ENCODE measurements at places on chromosomes 3 and 15. TPM values are rescaled to one million over a fixed set of nuclear protein-coding genes. Genes with fewer than 3 reads are reported as not detected.

TMIE gene
- total RNA-seq = 0.85 TPM

AGBL1 gene
- 0.04 TPM for total RNA-seq

LEKR1 gene
- total RNA-seq = 0.42 TPM

RGMA gene
- 3.4 TPM for total RNA-seq

SPATA12 gene
- total RNA-seq = not detected

PDE8A gene
- total RNA-seq = 18.6 TPM

CKMT1B gene
- 3.8 TPM for total RNA-seq

GRCh38 chr15:100154338-100154737 lies 187.4 kb downstream of the ADAMTS17 start:
- no peak for DNase-seq
- no peak overlapping the region for H3K4me3 ChIP-seq
- H3K4me1 ChIP-seq = no peaks in the 10 kb centered on the region
- no peak overlapping the region for H3K27ac ChIP-seq
- no peaks in the 10 kb centered on the region for H3K36me3 ChIP-seq

- DNase-seq = no peak
- no peaks in the 10 kb centered on the region for H3K36me3 ChIP-seq
- no peak overlapping the region for H3K27ac ChIP-seq
- H3K4me3 ChIP-seq = no peak overlapping the region
- H3K27me3 ChIP-seq = no peaks in the 10 kb centered on the region
Observed at GRCh38 chr3:152104847-152105415, 163.8 kb upstream of the MBNL1 start.

DNA sequence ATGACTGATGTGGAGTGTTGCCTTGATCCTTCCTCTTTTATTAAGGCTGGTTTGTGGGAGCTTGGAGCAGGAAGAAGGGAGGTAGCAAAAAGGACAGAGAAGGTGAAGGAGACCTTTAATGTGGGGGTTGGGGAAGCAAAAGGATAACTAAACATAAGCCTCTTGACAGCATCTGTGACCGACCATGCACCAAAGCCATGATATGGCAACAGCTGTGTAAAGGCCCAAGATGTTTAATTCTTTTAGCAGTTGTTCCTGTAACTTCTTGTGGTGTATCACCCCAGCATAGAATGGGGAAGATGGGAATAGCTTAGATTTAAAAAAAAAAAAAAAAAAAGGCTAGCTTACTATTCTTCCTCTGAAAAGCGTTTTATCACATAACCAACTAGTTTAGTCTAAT lies 194.7 kb downstream of the KLHL25 start:
- no peak overlapping the region for H3K4me3 ChIP-seq
- no peaks in the 10 kb centered on the region for H3K27me3 ChIP-seq
- DNase-seq = no peak
- no peaks in the 10 kb centered on the region for H3K36me3 ChIP-seq

GRCh38 chr3:46399557-46399956 lies 7.3 kb downstream of the CCR5AS start:
- H3K4me1 ChIP-seq = peaks cover 31% of the 10 kb centered on the region
- H3K4me3 ChIP-seq = no peak overlapping the region
- no peak overlapping the region for H3K27ac ChIP-seq
- H3K36me3 ChIP-seq = no peaks in the 10 kb centered on the region

DNA sequence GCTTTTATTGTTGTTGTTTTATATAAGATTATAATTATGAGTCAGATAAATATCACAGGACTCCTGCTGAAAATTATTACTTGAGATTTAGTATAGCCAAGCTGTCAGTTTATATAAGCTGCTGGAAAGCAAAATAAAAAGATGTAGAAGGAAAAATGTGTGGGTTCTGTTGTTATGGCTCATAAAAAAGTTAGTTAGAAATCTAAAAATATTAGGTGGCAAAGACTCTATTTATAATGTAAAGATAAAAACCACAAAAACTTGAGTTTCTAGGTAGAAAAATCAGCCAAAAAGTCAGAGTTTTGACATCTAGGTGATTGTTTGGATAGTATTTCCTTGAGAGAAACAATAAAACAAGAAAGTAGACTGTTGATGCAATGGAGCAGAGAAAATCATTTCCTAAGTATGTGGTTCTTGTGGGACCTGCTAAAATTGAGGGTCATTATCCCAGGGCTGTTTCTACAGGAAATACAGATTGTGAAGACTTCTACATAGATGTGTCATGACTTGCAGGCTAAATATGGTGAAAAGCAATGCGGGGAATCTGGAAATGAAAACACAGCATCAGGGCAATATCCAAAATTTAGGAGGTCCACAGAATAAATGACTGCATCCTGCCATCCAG lies 1109.6 kb upstream of the CADM2 start:
- DNase-seq = no peak
- H3K27me3 ChIP-seq = peaks cover 5% of the 10 kb centered on the region
- H3K4me3 ChIP-seq = no peak overlapping the region
- H3K27ac ChIP-seq = no peak overlapping the region
- H3K36me3 ChIP-seq = no peaks in the 10 kb centered on the region

DNA sequence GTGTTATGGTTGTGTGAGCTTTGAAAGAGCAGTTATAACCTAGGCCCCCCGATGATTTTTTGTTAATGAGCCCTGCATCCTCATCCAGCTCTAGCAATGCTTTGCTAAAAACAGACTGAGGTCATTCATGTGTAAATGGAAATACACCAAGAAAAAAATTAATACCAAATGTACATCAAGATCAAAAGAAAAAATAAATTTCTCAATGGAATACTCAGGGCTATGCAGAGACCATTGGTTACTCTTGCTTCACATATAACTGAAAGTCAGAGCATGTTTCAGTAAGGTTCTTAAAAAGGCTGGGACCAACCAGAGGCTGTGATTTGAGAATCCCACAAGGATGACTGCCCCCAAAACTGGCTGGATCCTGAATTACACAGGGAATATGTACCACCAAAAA lies 48.0 kb downstream of the ARHGAP31 start:
- no peak overlapping the region for H3K4me3 ChIP-seq
- H3K27ac ChIP-seq = no peak overlapping the region
- no peaks in the 10 kb centered on the region for H3K27me3 ChIP-seq
- no peaks in the 10 kb centered on the region for H3K36me3 ChIP-seq
- H3K4me1 ChIP-seq = peaks cover 27% of the 10 kb centered on the region

DNA sequence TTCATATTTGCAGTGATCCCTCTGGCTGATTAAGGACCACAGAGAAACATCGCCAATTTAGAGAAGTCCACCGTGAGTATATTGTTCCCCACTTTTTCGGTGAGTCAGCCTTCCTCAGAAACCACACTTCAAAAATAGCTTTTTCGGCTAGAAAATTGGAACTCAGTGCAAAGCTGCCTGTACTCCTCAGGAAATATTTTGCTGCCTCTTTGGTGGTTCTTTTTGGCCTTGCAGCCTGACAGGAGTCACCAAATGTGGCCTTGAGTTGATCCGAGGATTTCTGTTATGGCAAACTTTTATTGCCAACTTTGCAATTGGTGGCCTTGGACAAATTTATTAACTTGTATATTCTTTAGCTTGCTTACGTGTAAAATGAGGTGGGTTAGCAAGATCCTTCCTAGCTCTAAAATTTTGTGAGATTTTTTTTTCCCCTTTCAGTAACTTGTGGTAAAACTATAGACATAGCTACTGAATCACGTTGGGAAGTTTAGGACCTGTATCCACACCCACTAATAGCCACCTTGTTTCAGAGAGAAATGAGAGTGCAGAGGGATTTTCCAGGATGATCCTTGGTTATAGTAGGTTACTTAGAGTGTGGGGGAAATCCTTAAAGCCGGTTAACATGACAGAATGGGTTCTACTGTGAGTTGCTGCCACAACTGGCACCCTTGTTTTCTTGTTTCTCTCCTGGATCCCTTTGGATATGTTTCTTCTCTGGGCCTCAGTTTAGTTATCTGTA lies 9.9 kb downstream of the ARL6IP5 start:
- H3K4me1 ChIP-seq = peaks cover 24% of the 10 kb centered on the region
- H3K27me3 ChIP-seq = no peaks in the 10 kb centered on the region
- no peak for DNase-seq
- no peaks in the 10 kb centered on the region for H3K36me3 ChIP-seq
- H3K27ac ChIP-seq = peak overlapping the region; percentile 73

DNA sequence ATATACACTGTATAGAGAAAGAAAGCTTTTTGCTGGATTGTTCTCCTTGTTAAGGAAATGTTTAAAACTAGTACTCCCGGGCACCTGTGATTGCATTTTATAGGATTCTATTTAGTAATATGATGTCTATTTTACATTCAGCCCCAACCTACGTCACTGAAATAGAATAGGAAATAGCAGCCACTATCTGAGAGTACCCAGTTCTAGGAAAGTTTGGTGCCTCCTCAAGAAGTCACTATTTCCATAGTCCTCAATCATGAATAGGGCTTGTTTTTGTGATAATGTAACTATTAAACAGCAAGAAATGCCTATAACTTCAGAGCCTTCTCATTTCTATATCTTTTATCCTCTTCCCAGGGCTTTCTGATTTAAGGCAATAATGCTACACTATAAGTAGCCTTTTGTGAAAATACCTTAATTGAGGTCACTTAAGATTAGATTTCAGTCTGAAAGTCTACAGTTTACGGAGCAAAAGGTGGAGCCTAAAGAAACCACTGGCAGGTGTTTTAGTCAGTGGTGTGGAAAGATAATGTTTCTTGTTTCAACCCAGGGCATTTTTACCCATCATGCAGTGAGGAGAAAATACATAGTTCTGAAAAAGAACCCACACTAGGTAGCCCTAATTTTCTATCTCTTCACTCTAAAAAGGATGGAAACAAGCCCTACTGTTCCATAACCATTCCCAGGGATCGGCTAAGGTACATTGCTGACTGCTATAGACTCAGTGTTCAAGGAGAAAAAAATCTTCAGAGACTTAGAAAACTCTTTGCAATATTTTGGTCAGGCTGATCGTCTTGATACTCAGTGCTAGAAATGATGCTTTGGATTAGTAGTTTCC lies 38.7 kb downstream of the TIGIT start:
- no peaks in the 10 kb centered on the region for H3K36me3 ChIP-seq
- no peak overlapping the region for H3K27ac ChIP-seq
- no peak for DNase-seq
- H3K27me3 ChIP-seq = no peaks in the 10 kb centered on the region
- H3K4me1 ChIP-seq = no peaks in the 10 kb centered on the region

- H3K4me1 ChIP-seq = no peaks in the 10 kb centered on the region
- H3K27me3 ChIP-seq = no peaks in the 10 kb centered on the region
- H3K27ac ChIP-seq = no peak overlapping the region
- no peak overlapping the region for H3K4me3 ChIP-seq
- no peak for DNase-seq
- no peaks in the 10 kb centered on the region for H3K36me3 ChIP-seq
Observed at GRCh38 chr3:157447026-157447694, 10.5 kb downstream of the PTX3 start.

- H3K27ac ChIP-seq = no peak overlapping the region
- no peaks in the 10 kb centered on the region for H3K4me1 ChIP-seq
- DNase-seq = no peak
- no peak overlapping the region for H3K4me3 ChIP-seq
Observed at GRCh38 chr15:89490081-89490813, 6.1 kb downstream of the RHCG start.

- no peak for DNase-seq
- no peak overlapping the region for H3K27ac ChIP-seq
- no peak overlapping the region for H3K4me3 ChIP-seq
- H3K4me1 ChIP-seq = no peaks in the 10 kb centered on the region
- H3K27me3 ChIP-seq = no peaks in the 10 kb centered on the region
Observed at GRCh38 chr3:127119693-127120464, 73.1 kb upstream of the PRR23E start.

All from cardiac muscle cell (in vitro differentiated cells and primary cell).